ENCODE measurements at places on chromosomes 16 and 17.

- DNase-seq, result no peak
These were observed 167.7 kb upstream of the CIBAR2 start for GRCh38 chr16:85279825-85280545.

GRCh38 chr17:14919631-14920213 is 345.4 kb downstream of the PMP22 start:
- DNase-seq, result no peak

DNA sequence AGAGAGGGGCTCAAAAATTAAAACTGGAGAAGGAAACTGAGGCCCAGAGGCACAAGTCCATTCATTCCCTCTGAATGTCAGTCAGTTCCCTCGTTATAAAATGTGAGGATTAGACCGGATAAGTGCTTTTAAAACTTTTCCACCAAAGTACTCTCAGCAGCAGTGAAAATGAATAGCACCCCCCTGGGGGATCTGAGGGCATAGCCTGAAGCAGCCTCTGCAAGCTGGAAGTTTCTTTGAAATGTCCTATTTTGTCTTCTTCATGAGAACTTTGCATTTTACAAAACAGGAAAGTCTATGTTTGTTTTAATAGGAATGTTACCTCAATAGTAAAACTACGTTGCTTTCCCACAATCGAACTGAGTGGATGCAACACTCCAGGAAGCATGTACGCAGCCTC is 273.0 kb downstream of the CEP112 start:
- DNase-seq, result no peak

GRCh38 chr17:4004517-4005295 is 40.5 kb upstream of the ATP2A3 start:
- DNase-seq, result peak; percentile 73

GRCh38 chr17:40608061-40608581 is 39.5 kb downstream of the SMARCE1 start:
- no peak for DNase-seq

DNA sequence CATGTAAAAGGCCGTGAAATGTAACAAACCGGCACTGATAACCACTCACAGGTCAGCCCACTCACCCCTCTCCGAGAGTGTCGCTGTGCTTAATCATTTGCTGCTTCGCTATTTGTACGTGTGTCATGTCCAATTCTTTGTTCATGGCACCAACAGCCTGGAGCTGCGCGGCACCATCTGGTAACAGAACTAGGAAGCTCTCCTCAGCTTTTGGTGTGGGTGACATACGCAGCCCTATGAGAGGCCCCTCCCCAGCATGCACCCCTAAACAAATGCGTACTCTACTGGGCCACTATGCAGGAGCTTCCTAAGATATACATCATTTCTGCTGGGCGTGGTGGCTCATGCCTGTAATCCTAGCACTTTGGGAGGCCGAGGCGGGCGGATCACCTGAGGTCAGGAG is 2.3 kb upstream of the PECAM1 start:
- DNase-seq, result no peak

DNA sequence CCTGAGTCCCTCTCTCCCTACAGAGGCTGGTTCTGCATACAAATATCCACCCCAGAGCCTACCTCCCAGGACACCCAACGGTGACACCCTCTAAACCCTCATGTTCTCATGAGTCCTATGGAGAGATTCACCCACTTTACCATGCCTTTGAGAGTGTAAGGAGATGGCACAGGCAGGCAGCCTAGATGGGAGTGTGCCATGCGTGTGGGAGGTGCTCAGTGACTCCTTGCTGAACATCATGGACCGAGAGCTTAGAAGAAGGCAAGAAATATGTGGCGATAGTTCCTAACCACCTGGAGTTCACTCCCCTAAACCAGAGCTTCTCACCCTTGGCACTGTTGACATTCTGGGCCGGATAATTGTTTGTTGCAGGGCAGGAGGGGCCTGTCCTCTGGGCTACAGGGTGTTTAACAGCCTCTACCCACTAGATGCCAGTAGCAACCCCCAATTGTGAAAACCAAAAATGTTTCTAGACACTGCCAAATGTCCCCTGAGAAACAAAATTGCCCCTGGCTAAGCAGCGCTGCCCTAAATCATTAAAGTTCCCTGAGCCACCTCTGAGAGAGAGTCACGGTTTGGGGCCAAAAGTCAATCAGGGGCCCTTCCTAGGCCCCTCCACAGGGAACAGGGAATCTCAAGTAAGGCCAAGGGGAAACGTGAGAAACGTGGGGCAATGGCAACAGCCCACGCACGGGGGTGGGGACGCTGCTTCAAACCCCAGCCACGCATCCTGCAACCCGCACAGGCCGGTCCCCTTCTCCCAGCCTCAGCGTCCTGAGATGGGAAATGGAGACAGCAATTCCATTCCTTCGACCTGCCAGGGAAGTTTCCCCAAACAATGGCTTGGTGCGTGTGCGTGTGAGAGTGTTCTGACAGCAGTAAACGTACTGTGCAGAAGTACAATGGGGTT is 66.8 kb downstream of the C16orf78 start:
- DNase-seq, result no peak

- no peak for DNase-seq
These were observed 25.0 kb upstream of the ZNF750 start for GRCh38 chr17:82864713-82865248.

DNA sequence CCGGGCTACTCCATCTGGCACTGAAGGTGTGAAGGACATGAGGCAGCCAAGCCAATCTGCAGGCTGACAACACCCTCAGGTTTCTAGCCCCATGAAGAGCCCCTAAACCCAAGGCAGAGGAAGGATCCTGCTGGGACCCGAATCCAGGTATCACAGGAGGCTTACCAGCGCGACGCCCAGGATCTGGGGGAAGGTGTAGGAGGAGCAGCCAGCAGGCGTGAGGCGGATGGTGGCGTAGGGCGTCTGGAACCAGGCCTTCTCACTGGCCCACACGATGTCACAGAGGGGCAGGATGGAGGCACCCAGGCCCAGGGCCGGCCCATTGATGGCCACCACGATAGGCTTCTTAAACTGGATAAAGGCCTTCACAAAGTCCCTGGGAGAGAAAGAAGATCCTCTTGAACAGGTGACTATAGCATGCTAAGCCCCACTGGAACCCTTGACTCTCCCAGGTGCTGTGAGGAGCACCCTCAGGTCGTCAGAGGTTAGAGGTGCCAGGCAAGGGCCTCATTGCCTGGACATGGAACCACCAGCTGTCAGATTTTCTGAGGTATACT is 71.7 kb downstream of the DYNLRB2 start:
- DNase-seq, result no peak

Measured in stimulated activated CD4-positive, alpha-beta T cell treated with anti-CD3 and anti-CD28 coated beads, Interleukin-2, amount 100 ng/mL, for 24 hours (primary cell).